ENCODE measurements at places on chromosomes 6 and 20. TPM values are rescaled to one million over a fixed set of nuclear protein-coding genes. Genes with fewer than 3 reads are reported as not detected.

The ID1 gene
- 444 TPM for total RNA-seq

The SLC22A7 gene
- not detected for total RNA-seq

The EDN1 gene
- total RNA-seq, result 37.9 TPM

The MMP24 gene
- total RNA-seq, result 22.6 TPM

The MAP7 gene
- 23.9 TPM for total RNA-seq

The CASS4 gene
- total RNA-seq, result not detected

The COL20A1 gene
- 0.30 TPM for total RNA-seq

The HFE gene
- 14.6 TPM for total RNA-seq

The HTR1E gene
- not detected for total RNA-seq

The MUC21 gene
- not detected for total RNA-seq

The GPR63 gene
- 0.36 TPM for total RNA-seq

The RAB23 gene
- total RNA-seq, result 7.1 TPM

The KHDC1L gene
- total RNA-seq, result not detected

The ACSS1 gene
- 15.7 TPM for total RNA-seq

The PRRC2A gene
- 79.7 TPM for total RNA-seq

The EYS gene
- total RNA-seq, result not detected

The SRF gene
- total RNA-seq, result 16.2 TPM

The BPIFA2 gene
- not detected for total RNA-seq

The EPPIN gene
- not detected for total RNA-seq

The COL12A1 gene
- total RNA-seq, result 5.7 TPM

The SLC18B1 gene
- total RNA-seq, result 5.1 TPM

The LHFPL5 gene
- 0.12 TPM for total RNA-seq

The FOXQ1 gene
- total RNA-seq, result 5.2 TPM

The PNLDC1 gene
- total RNA-seq, result 0.10 TPM

The FLRT3 gene
- 2.2 TPM for total RNA-seq

The ZNF311 gene
- total RNA-seq, result 0.18 TPM

The HSPA1L gene
- 1.3 TPM for total RNA-seq

The TRIM38 gene
- total RNA-seq, result 1.6 TPM

The RSPO3 gene
- total RNA-seq, result 76.6 TPM

The LGSN gene
- total RNA-seq, result 2.7 TPM

The BPI gene
- not detected for total RNA-seq

The FUT9 gene
- not detected for total RNA-seq

The PRR18 gene
- total RNA-seq, result 0.06 TPM

The SLC16A10 gene
- 0.35 TPM for total RNA-seq

Measured in A549 treated with Mapracorat at 1 μM for 4 hours (cell line).